ENCODE measurements at places on chromosomes 13 and 19.

- DNase-seq = no peak
Measured at GRCh38 chr19:46745521-46746280, at the start of gene FKRP. Gene FKRP, plus strand, starts transcription at chr19:46746057. Its CDS starts 9,394 bp downstream, at chr19:46755451.

DNA sequence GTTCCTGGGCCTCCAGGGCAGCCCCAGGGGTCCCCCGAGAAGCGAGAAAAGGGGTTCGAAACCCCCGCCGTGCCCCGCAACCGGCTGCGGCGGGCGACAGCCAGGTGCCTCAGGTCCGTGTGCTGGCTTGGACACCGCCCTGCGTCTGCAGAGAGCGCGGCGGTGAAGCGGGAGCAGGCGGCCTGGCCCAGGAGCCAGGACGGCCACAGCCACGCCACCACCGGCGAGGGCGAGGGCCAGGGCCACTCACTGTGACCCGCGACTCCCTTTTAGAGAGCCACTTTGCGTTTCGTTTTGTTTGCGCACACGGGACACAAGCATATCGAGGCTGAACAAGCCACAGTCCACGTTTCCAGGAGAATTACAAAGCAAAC lies 110.4 kb downstream of the CRYL1 start:
- no peak for DNase-seq

DNA sequence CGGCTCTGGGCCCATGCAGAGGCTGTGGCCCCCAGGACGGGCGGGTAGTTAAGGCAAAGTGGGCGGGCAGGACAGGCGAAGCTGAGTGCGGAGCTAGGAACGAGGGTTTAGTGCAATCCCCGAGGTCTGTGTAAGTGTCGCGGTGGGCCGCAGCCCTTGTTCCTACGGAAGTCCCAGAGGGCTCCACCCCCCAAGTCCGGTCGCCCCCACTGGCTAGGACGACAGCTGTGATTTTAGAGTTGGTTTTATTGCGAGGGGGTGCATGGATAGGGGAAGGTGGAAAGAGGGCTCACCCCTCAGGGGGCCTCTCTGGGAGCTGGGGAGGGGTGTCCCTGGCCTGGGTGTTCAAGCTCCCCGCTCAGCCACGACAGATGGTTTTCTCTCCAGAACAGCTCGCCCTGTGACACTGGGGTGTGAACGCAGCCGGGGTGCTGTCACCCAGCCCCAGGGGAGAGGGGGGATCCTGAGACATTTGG lies 21.7 kb downstream of the ZBTB7A start:
- no peak for DNase-seq

GRCh38 chr13:109198585-109198984 lies 569.2 kb downstream of the MYO16 start:
- no peak for DNase-seq

DNA sequence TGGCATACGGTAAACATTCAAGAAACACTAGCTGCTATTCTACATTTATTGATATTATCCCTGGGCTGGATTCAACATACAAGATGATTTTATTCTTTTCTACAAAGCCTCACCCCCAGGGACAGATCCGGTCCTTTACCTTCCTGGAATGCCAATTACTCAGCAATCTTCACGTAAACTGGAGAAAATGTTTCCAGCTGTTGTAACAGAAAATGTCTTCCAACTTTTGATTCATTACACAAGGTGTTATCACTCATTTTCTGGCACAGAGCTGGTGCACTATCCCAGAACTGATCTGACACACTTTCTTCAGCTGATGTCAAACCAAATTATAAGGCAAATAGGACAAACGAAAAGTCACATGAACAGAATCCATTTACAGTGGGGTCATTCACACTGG lies 33.1 kb downstream of the DCLK1 start:
- DNase-seq = no peak

GRCh38 chr13:27551562-27551961 lies 68.8 kb downstream of the LNX2 start:
- DNase-seq = no peak

DNA sequence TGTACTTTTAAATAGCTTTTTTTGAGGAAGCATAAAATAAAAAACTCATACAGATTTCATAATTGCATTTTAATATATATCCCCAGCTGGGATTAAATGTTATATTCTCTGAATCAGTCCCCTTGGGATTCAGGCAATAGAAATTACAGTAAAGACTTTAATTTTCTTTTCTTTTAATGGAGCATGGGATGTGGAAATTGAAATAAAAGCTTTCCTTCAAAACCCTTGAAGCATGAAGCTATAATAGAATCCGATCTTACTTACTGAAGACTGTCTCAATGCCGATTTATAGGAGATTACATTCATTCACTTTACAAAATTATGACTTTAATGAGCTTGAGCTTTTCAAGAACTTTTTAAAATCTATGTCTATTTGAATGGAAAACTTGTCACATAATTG lies 243.4 kb downstream of the SPRY2 start:
- DNase-seq = no peak

DNA sequence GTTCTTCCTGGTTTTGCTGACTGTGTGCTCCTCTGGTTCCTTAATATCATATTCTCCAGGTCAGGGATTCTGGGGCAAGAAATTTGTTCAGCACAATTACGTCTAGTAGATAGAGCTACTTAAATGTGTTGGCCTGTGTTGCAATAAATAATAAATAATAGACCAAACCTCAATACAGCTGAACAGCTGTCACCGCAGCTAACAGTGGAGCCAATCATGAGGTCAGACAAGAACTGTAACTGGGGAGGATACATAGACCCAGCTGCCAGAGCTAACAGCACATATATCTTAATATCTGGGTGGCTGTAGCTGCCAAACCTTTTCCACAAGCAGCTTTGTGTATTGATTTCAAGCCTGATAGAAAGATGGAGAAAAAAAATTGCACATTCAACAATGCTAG lies 1596.3 kb upstream of the PCDH20 start:
- DNase-seq = no peak

GRCh38 chr19:9885077-9885552 lies 50.0 kb downstream of the PIN1 start:
- DNase-seq = no peak

DNA sequence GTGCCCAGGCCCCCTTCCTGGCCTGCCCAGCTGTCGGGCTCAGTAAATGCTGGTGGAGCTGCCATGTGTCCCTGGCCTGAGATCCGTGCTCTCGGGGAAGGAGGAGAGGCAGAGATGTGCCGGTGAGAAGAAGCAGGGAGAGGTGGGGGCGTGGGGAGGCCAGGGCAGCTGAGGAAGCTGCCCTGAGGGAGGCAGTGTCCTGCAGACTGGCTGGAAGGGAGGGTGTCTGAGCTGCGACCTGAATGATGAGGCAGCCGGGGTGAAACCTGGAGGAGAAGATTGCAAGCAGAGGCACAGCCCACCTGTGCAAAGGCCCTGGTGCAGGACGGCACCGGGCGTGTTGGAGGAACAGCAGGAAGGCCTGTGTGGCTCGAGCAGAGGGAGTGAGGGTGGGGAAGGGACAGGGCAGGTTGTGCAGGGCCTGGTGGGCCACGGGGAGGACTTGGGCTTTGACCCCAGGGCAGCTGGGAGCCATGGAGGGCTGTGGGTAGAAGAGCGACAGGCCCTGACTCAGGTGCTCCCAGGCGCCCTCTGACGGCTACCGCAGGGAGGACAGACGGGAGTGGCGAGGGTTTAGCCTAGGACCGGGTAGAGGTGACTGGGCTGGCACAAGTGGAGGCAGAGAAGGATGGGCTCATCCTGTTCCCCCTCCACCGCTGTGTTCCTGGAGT lies 14.0 kb upstream of the CELF5 start:
- DNase-seq = peak; percentile 57

GRCh38 chr13:45932676-45933075 lies 81.1 kb upstream of the SIAH3 start:
- DNase-seq = no peak

DNA sequence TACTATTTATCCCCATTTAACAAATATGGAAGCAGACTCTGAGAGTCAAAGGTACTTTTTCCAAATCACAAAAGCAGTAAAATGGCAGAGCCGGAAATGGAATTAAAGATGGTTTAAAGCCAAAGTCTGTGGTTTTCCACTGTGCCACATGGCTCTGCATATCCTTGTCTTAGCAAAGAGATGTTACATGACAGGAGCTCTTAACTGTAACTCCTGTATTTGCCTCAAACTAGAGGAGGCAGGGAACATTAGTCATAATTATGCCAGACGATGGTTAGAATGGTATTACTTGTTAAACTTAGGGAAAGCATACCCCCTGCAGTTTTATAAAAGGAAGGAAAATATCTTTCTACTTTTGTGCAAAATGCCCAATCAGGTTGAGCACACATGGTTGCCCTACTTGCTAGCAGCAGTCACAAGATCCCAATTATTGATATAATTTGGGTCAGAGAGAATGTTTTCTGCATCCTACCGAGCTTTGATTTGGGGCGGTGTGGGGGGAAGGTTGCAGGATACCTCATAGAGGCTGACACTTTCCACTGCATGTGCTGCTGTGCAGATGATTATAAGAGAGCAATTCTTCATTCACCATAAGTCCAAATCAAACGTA lies 42.0 kb upstream of the MAB21L1 start:
- no peak for DNase-seq

GRCh38 chr13:28434926-28435325 lies 60.0 kb downstream of the FLT1 start:
- DNase-seq = no peak

GRCh38 chr19:1103132-1103707 lies 574 bp upstream of the GPX4 start:
- no peak for DNase-seq

DNA sequence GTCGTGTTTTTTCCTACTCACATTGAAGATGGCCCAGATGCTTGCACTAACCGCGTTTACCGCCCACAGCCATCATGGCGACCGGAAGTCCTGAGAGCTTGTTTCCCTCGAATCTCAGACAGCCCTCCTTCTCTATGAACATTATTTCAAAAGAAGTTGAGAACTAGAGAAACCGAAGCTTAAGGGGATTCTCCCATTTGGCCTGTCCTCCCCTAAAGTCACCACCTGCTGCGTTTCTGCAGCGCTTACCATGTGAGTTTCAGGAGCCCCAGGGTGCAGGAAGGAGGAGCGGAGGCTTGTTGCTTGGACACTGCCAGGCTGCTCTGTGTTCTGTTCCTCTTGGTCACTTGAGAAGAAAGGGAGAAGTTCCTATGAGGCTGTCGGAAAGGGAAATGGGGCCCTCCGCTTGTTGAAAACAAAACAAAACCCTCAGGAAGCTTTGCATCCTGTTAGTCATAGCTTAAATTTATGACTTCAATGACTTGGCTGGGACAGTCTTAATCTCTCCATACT lies 6.2 kb downstream of the CARD8 start:
- peak; percentile 58 for DNase-seq

DNA sequence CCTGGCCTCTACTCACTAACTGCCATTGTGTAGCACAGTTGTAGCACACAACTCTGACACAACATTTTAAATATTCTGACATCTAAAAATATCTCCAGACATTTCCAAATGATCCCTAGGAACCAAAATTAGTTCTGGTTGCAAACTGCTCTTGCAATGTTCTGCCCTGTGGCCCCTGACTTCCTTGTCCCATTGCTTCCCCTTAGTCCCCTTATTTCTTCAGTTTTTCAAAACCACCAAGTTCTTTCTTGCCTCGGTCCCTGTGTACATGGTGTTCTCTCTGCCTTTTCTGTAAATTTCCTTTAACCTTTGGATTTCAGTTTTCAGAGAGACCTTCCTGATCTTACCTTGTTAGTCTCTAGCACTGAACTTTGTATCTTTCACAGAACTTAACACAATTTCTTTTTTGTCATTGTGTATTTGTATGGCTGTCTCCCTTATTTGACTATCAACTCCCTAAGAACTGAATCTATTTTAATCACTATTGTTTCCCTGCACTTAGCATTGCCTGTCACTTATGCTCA lies 87.6 kb upstream of the MLNR start:
- DNase-seq = no peak

DNA sequence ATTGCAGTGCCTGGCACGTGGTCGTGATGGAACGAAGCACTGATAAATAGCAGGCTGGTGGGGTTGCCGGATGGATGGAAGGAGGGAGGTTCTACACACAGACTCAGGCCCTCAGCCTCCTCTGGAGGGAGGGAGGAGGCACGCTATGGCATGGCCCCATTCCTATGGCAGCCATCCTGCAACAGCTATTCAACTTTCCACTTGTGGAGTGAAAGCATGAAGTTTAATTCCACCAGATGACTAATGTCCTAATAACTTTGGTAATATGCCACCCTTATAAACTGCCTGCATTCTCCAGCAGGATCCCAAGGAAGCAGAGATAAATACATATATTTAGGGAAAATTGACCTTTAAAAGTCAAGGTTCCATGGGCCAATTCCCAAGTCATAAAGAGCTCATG lies 92.4 kb downstream of the KL start:
- DNase-seq = no peak
